ENCODE measurements at places on chromosomes 11 and 22. TPM values are rescaled to one million over a fixed set of nuclear protein-coding genes. Genes with fewer than 3 reads are reported as not detected.

The DNAL4 gene
- total RNA-seq: 17.3 TPM

The PNPLA3 gene
- 6.1 TPM for total RNA-seq

The PKDREJ gene
- not detected for total RNA-seq

The SCN4B gene
- total RNA-seq: 1.9 TPM

The SLC22A25 gene
- not detected for total RNA-seq

The AP5B1 gene
- total RNA-seq: 23.3 TPM
